ENCODE measurements at places on chromosomes 6 and 20.

DNA sequence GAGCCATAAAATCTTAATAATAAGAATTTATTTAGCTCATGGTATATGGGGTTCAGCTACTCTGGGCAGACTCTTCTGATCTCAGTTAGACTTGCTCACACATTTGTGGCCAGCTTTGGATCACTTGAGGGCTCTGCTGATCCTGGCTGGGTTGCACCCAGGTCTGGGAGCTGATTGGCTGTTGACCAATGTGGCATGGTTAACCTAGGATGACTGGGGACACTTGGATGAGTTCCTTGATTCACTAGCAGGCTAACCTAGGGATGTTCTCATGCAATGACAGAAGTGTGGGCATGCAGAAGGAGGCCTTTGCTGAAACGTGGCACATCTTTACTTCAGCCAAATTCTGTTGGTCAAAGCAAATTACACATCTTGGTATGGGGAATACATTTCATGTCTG, 569.5 kb downstream of the UTRN start:
- DNase-seq, result no peak

DNA sequence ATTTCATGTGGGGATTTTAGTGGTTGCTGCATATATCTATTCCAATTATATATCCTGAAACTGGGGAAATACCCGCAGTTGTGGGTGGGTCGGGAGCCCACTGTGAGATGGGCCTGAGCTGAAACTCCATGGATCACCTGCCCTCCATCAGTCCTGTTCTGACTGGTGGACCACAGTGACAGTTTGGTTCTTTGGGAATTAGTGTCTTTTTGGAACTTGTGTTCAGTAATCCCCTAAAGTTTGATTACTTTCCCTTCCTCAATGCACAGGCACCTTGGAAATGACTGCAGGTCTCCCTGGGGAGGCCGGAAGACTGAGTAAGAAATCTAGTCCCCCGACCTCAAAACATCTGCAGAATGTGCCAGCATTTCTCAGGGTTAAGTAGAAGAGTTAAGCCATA, 11.3 kb downstream of the STK35 start:
- DNase-seq, result no peak

- no peak for DNase-seq
Measured at GRCh38 chr6:48184648-48185047, 73.7 kb upstream of the PTCHD4 start.

- no peak for DNase-seq
Measured at GRCh38 chr20:37190354-37191112, 11.2 kb upstream of the MROH8 start.

GRCh38 chr6:26165261-26165790, 78.1 kb downstream of the HFE start:
- no peak for DNase-seq

DNA sequence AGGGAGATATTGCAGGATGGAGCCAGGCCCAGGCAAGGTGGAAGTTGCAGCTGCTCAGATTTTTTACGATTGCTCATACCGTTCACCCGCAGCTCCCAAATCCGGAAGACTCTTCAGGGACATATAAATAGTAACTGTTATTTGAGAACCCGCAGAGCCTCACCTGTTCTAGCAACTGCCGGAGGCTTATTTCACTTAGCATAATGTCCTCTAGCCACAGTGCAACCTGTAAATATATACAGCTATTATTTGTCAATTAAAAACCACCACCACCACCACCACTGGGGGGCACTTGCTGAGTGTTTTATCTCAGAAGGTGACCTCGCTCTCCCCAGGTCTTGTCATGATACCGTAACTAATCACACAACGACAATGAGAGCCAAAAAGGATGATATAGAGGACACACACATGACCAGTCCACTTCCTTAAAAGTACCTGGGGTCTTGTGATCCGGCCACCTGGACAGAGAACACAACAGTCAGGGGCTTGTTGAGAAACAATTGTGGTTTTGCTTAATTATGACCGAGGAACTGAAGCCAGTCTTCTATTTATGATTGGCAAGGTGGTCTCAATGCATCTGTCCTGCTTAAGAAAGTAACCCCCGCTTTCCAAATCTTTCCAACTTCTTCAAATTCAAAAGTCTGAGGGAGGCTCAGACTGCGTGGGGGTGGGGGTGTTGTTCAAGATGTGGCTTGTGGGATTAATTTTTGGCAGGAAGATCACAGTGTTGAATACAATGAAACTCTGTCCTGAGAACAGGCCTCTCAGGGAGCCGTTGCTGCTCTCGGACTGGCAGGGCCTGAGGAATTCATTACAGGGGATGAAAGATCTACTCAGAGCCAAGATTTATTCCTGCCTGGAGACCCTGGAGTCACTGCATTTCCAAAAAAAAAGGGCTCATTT, 107.7 kb upstream of the PRND start:
- DNase-seq, result peak; percentile 39

DNA sequence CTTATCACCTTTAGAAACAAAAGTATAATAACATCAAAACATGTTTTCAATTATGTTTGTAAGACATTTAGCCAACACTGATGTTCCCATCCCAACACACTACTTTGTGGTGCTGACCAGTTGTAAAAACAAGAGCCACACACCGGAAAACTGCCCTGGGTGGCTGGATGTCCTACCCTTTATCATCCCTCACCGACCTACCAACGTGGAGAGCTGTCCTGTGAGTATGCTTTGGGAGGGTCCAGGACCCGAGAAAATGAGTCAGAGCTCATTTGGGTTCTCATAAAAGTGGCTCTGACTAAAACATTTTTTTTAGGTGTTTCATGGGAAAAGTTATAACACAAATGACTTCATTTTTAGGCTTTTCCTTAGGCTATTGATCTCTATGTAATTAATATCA, 29.3 kb upstream of the CTAGE9 start:
- DNase-seq, result no peak

GRCh38 chr6:169839898-169840631, 88.6 kb downstream of the ERMARD start:
- no peak for DNase-seq

DNA sequence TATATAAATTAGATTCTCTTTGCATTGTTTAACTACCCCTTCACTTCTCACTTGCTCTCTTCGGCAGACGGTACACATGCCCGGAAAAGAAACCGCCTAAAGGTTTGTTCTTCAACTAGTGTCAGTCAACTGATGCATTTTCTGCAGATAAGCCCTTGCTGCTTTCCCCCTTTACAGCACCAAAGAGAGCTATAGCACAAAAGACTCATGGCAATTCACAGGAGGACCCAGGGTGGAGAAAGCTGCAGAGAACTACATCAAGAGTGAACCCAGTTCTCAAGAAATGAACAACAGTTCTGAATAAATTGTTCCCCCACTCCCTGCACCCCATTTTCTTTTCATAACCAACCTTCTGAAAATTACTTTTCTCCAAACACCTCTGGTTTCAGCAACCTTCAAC, 8.9 kb downstream of the CD164 start:
- DNase-seq, result no peak

DNA sequence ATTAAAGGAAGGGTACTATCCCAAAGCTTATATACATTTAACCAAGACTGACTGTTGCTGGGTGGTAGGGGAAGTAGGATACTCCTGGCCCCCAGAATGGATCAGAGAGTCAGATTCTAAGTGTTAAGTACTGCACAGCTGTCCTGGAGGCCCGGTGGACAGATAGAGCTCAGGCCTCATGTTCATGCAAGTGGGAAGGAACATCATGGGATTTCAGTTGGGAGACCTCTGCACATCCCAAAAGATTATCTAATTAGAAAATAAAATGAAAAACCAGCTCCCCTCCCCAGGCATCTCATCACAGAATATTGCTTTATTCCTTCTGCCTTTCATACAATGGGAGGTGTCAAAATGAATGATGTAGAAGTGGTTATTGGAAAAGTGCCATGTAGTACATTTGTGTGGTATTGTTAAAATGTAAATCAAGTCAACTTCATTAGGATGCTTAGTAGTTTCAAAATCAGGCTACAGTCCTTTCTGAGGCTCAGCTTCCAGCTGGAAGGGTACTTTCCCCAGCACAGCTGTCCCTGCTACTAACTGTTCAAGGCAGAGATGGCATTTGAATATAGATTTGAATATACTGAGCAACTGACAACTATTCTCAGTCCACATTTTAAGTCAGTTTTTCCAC, 82.9 kb downstream of the SLC35B3 start:
- no peak for DNase-seq

DNA sequence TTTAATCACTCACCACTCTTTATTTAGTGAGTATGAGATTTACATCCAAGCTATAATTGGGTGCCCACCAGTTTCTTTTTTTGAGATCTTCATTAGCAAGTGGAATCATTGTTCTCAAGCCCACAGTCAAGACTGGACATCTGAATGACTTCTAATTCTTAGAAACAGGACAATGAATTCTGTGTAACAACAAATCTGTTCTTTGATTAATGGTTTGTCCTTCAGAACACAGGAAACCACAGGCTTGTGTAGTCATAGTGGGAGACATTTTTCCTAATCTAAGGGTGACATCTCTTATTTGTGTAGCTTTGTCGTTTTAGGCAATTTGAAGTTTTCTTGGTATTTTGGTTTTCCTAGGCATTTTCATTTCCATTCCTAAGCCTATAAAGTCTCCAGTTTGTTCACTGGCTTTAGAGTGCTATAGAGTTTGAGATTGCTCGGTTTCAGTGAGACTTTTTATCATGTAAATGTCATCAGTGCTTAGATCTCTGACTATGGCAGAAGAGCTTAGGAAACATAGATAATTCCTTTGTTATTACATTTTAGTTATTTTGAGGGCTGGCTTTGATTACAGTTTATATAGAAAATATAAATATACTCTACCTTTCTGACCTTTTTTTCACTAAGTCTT, 903.9 kb upstream of the MAP3K7 start:
- DNase-seq, result no peak

- no peak for DNase-seq
Measured at GRCh38 chr6:10583509-10583901, 62.4 kb downstream of the GCNT2 start.

GRCh38 chr20:1909097-1909496, 13.9 kb downstream of the SIRPA start:
- no peak for DNase-seq

DNA sequence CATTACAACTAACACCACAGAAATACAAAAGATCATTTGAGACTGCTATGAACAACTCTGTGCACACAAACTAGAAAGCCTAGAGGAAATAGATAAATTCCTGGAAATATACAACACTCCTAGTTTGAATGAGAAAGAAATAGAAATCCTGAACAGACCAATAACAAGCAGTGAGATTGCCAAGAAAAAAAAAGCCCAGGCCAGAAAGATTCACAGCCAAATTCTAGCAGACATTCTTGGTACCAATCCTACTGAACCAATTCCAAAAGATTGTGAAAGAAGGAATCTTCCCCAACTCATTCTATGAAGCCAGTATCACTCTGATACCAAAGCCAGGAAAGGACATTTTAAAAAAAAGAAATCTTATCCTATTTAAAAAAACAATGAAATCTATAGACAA, 7.0 kb upstream of the CDK19 start:
- no peak for DNase-seq

- DNase-seq, result no peak
Measured at GRCh38 chr20:62242176-62242575, 3.9 kb downstream of the OSBPL2 start.

DNA sequence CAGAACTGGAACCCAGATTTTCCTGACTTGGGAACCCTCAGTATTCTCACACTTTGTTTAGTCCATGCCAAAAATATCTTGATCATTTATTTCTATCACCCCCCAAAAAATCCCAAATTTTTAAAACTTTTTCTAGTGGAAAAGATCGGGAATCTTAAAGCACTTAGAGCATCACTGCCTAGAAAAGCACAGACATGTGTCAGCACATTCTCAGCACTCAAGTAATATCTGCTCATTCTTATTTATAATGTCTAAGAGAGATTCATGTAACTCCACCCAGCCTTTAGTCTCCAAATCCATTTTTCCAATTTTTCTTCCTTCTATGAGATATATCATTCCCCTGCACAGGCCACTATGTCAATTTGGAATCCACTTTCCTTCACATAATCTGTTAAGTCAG, 29.9 kb upstream of the HSF2 start:
- DNase-seq, result no peak

DNA sequence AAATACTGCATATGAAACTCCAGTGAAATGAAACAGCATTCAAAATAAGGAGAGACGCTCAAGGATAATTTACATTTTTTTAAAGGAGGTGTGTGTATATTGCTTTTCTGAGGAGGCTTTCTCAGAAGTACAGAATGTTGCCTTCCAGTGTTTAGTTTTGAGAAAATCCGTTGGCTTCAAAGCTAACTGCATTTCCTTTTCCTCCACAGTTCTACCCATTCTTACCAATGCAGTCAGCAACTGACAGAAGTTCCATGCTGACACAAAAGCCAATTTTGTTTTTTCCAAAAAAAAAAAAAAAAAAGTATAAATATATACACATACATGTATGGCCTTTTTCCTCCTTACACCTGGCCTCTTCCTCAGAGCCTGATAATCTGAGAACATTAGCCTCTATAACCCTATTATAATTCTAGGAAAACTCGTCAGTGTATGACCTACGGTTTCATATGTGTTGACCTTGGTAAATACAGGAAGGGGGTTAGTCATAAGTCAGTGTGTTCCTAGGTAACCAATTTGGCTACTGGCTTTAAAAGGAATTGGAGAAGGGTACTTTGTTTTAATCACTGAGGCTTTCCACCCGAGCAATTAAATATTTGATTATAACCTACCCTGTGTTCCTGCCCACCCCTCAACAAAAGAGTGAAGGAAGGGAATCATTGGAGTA, 24.2 kb downstream of the MGME1 start:
- no peak for DNase-seq

DNA sequence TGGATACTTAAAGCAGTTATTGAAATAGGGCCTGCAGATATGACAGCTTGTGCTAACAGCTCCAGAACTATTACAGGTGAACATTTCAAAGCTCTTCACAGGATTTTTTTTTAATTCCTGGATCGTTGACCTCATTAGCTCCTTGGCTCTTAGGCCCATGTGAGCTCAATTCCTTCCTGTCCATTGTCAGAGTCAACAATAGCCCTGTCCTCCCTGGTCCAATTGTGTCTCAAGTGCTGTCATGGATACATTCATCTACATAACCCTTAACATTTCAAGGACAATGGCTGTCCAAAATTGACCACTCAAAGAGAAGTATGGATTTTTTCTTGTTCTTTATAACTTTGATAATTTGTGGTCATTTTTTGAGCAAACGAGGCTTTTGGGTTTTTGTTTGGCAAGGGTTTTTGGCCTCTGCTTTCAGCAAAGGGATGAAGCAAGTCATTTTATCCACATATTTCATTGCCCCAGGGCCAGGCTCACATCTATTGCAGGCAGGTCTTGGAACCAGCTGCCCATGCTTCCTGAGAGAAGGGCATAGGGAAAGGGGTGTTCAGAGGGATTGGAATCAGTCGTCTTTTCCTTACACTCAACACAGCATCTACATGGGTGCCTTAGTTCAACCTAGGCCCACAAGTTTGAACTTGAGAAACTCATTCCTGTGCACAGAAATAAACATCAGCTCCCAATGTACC, 282.1 kb downstream of the TPBG start:
- DNase-seq, result no peak

DNA sequence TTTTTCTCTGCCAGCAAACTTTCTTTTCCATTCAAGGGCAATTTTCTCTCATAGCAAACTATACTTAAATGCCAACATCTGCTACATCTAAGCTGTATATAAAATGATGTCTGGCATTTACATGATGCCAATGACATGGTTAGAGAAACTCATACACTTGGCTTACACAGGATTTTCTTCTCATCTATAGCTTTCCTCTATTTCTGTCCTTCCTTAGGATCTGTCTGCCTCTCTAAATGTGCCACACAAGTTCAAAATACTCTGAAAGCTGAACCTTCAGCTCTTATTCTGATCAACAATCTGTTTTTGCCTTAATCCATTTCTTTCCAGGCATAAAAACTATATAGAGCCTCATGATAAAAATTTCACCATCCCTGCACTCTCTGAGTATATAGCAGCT, 290.9 kb upstream of the RNF217 start:
- DNase-seq, result no peak

- DNase-seq, result no peak
Measured at GRCh38 chr6:22150368-22151035, 146.3 kb downstream of the PRL start.

Data from stimulated activated CD8-positive, alpha-beta memory T cell treated with anti-CD3 and anti-CD28 coated beads, Interleukin-2, amount 100 ng/mL, for 1 hour (primary cell).